ENCODE measurements at places on chromosomes 13 and 19.

GRCh38 chr19:34300380-34300779 is 46.0 kb downstream of the GARRE1 start:
- no peak for DNase-seq

GRCh38 chr13:28626266-28626665 is 32.7 kb upstream of the POMP start:
- no peak for DNase-seq

DNA sequence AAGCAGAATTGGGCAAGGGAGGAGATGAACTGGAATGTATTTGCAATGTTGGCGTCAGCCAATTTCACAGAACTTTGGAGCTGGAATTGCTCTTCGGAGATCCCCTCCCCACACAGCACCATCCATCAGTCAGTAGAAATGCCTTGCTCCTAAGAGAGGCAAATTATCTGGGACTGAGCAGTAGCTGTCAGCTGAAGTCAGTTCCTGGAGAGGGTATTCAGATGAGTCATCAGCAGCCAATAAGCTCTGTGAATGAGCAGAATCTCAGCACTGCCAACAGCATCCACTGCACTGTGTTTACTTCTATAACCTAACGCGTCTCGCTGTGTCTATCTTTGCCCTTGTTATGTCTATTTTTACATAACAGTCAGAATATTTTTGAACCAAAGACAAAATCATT is 213.7 kb downstream of the SLITRK5 start:
- peak; percentile 2 for DNase-seq

DNA sequence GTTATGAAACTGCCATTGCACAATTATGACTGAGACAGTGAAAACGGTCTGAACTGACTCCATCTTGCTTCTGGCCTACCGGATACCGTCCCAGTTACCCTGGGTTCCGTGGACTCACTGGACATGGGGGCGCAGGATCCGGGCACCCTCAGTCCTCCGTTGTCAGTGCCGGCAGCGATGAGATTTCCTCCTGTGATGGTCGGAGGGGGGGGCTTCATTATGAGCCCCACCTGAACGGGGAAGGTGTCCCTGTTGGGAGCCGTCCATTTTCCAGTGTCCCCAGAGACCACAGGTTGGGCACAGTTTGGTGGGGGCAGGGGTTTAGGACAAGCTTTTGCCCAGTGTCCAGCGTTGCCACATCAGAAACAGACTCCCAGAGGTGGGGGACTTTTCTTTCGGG is 23.4 kb downstream of the TMEM255B start:
- no peak for DNase-seq

DNA sequence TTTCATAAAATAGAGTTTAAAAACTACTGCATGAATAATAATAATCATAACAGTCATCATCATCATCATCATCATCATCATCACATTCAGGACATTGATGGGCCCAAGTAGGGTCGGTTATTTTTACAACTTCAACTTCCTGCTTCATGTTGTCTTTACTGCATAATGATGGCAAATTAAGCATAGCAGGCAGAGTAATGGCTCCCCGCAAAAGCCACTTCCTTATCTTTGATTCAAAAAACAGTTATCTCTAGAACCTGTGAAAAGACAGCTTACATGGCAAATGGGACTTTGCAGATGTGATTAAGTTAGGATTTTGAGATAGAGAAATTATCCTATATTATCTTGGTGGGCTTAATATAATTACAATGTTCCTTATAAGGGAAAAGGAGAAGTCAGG is 792.9 kb downstream of the LIG4 start:
- DNase-seq = no peak

GRCh38 chr13:64884976-64885375 is 2345.2 kb downstream of the PCDH9 start:
- DNase-seq = no peak

GRCh38 chr13:94122300-94122915 is 357.1 kb downstream of the DCT start:
- DNase-seq = no peak

DNA sequence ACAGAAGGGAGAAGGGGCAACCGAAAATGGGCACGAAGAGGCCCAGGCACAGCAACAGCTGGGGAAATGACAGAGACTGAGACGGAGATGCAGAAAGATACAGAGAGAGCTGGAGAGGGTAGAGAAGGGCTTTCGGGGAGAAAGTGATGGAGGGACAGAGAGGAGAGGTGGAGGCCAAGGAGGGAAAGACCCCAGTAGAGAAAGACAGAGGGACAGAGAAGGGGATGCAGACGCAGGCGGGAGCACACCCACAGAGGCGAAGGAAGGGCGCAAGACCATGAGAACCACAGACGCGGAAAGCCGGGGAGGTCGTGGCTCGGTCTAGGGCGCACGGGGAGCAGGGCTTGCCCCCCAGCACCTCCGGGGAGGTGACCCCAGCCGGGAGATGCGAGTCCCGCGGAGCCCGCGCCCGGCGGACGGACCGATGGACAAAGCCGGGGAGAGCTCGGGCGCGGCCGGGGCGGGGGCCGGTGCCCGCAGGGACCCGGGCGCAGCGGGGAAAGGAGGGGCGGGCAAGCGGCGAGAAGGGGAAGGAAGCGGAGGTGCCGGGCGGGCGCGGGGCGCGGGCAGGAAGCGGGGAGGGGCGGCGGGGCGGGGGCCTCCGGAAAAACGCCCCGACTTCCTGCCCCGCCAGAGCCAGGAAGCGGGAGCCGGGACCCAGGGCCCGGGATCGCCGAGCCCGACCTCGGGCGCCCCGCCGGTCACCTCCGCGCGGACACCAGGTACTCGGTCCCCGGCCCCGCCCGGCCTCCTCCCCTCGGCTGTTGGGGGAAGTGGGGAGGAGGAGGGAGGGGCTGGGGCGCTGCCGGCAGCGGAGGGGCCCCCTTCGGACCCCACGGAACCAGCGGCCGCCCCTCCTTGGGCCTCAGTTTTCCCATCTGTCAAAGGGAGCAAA is at the start of gene ARHGEF1:
ARHGEF1 (plus strand) TSS at position 617 of the 895 bp plus-strand sequence. CDS start 4,899 bp downstream, outside the sequence.
- no peak for DNase-seq

GRCh38 chr13:34546344-34547250 is 395.5 kb upstream of the NBEA start:
- no peak for DNase-seq

GRCh38 chr19:52536448-52536800 is 9.0 kb downstream of the ZNF808 start:
- DNase-seq = no peak

GRCh38 chr19:58498316-58499020 is 13.3 kb downstream of the SLC27A5 start:
- no peak for DNase-seq

Measured in AG04450 (cell line).